ENCODE measurements at places on chromosomes 7 and 10.

GRCh38 chr10:61900829-61901792 is at the start of gene ARID5B:
Gene ARID5B (plus strand): TSS chr10:61901699. CDS start chr10:61901710, 11 bp downstream.
- peak; percentile 90 for DNase-seq

- no peak for DNase-seq
Measured at GRCh38 chr7:159083001-159083697, 61.5 kb downstream of the VIPR2 start.

GRCh38 chr10:34581801-34582532 is 233.1 kb downstream of the PARD3 start:
- no peak for DNase-seq

DNA sequence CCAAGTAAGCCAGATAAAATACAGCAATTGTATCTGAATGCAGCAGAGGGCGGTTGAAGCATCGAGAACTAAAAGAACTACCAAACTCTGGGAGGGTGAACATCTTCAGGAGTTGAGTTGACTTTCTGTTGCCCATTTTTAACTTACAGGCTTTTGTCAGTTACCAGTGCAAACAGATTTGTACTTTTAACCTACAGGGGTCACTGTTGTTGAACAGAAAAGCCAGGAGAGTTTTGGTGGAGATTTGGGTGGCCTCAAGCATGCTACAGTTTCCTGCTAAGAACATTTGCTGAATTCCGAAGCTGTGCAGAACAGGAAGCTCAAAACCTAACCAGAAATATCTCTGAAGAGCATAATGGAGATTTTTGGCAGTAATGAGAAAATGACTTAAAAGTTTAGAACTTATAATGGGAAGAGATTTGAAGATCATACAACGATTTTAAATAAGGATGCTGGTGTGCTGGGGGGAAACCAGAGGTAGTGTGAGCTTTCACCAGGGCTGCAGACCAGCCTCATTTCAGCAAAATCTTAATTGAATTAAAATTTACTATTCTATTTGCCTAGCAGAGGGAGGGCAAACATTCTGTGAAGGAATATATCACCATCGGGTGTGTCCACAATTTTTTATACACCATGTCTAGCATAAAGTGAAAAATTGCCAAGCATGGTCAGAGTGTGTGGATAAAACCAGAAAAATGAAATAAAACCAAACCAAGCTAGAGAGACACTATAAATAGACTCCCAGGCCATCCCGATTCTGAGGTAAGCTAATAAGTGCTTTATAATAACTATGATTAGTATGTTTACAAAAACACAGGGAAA is 208.6 kb upstream of the CCDC6 start:
- peak; percentile 86 for DNase-seq

DNA sequence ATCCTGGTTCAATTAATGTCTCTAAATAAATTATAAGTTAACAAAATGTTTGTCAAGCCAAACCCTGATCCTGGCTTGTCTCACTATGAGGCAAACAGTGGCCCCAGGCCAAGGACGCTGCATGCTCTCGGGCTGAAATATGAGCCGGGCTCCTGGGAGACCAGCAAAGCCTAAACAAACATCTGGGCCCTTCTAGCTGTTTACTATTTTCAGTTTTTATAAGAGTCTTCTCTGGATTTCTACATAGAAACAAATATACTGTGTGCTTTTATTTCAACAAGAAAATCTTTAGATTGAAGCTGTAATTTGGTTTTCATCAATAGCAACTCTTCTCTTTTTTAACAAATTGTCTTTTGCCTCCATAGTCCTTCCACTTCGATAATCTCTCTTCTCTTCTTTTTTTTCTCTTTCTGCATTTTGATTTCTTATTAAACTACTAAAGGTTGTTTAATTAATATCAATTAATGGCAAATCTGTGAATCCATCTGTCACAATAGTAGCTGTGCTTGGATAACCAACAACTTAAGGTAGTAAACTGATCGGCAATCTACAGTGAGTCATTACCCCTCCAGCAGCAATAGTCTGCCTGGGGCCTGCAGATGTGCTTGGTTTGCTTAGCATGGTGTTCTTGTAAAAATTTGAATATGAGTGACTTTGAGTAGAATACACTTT is 83.3 kb upstream of the DNAJC1 start:
- peak; percentile 10 for DNase-seq

DNA sequence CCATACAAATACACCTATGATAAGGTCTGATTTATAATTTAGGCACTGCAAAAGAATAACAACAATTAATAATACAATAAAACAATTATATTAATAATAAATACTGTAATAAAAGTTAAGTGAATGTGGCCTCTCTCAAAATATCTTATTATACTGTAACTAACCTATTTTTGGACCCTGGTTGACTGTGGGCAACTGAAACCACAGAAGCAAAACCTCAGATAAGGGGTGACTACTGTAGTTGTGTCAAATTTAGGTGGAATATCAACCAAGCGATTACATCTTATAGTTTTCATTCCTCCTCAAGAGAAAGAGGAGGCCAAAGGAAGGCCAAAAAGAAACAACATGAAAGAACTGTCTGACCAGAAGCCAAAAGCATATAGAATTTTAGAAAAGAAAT is 103.9 kb downstream of the SKAP2 start:
- DNase-seq = no peak

- DNase-seq = no peak
Measured at GRCh38 chr7:90749774-90750173, 153.7 kb downstream of the CDK14 start.

- no peak for DNase-seq
Measured at GRCh38 chr10:36738738-36739431, 386.5 kb upstream of the ANKRD30A start.

DNA sequence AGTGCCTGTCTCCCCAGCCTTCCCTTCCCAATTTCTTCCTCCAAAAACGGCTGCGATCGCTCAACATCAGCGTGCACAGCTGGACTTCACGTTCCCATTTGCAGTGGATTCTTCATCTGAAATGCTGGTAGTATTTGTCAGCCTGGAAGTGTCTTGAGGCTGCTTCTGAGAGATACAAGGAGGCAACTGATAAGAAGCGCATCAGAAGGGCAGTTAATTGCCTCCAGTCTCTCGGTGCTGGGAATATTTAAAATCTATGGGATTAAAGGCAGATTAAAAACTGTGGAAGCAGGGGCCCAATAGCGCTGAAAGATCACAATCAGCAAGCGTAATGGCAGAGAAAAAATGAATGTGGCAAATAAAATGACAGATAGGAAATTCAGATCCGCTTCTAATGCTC is 450.0 kb downstream of the GATA3 start:
- DNase-seq = no peak

- no peak for DNase-seq
Measured at GRCh38 chr7:18132811-18133210, 105.2 kb upstream of the PRPS1L1 start.

- DNase-seq = peak; percentile 71
Measured at GRCh38 chr10:104501864-104502579, 139.1 kb upstream of the SORCS3 start.

GRCh38 chr10:67242528-67242927 is 316.7 kb downstream of the LRRTM3 start:
- DNase-seq = no peak

DNA sequence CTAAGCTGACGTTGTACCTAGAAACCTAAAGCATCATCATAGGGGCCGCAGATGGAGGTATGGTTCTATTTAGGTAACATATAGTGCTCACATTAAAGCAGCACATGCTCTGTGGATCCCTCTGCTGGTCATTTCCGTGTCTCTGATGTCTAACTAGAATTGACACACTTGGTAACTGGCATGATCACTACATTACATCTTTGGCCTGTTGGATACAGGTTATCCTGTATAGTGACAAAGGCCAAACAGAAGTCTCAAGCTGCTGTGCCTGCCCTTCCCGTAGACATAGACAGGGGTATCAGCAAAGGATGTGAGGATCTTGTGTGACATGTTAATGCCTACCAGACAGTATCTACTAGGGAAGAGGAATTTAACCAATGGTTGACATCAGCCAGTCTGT is 51.2 kb downstream of the KIF5B start:
- peak; percentile 76 for DNase-seq

DNA sequence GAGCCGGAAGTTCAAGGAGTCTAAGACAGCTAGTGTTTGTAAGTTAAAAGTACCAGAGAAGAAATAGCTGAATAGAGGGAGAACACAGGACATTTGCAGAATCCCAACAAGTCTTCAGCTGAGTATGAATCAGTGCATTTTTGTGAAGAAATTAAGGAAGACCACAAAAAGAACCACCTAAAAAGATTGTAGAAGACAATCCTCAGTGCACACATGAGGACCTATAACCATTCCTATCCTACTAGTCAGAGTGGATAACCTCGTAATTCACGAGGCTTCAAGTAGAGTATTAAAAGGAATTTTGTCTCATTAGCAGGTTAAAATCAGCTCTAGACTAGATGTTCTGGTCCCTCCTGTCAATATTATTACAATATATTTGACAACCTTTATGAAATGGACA is 295.4 kb upstream of the KAT6B start:
- no peak for DNase-seq

- no peak for DNase-seq
Measured at GRCh38 chr10:44950326-44951225, 9.0 kb upstream of the RASSF4 start.

GRCh38 chr7:22444181-22444971 is 55.6 kb downstream of the STEAP1B start:
- peak; percentile 68 for DNase-seq

DNA sequence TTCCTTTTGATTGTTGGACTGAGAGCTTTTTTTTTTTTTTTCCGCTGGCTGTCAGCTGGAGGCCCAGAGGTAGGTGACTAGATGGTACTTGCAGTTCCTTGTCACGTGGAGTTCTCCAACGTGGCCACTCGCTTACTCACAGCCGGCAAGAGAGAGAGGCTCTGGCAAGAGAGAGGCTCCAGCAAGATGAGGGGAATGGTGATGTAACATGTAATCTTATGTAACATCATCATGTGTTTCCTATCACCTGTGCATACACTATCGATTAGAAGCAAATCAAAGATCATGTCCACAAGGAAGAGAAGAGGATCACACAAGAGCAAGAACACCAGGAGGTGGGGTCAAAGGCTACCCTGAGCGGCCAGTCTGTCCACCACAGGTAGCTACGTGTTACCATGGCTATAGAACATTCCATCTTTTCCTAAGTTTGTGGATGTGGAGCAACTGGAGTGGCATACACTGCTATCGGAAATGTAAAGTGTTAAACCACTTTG is 4.0 kb upstream of the BORCS7 start:
- no peak for DNase-seq

- DNase-seq = no peak
Measured at GRCh38 chr10:43979551-43979950, 330.9 kb upstream of the ZNF32 start.

- DNase-seq = no peak
Measured at GRCh38 chr10:70851597-70852475, 36.1 kb downstream of the SGPL1 start.

GRCh38 chr7:14065286-14065685 is 75.8 kb upstream of the ETV1 start:
- DNase-seq = no peak

- peak; percentile 38 for DNase-seq
Measured at GRCh38 chr10:24952143-24952706, at the start of gene PRTFDC1. Gene PRTFDC1 (minus strand): TSS chr10:24952606. CDS start chr10:24952575, 31 bp downstream.

GRCh38 chr7:5063698-5064097 is 18.0 kb downstream of the RBAK start:
- DNase-seq = no peak

GRCh38 chr10:128045833-128046120 is 80.4 kb downstream of the MKI67 start:
- no peak for DNase-seq

DNA sequence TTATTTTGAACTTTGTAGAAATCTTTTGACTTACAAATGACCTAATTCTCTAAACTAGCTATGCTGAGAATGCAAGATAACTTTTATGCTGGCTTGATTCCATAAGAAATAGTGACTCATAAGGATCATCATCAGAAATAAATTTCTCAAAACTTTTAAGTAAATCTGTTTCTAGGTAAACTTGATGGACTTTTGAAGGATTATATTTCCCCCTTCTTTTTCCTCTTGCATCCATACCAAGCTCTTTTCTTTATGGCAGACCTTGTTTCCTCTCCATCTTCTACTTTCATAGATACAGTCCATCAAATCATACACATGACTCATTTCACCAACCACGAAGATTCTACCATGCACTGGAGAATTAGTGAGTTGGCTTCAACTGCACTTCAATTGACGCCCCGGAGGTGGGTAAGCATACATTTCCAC is 336.3 kb downstream of the KCNMA1 start:
- DNase-seq = no peak

DNA sequence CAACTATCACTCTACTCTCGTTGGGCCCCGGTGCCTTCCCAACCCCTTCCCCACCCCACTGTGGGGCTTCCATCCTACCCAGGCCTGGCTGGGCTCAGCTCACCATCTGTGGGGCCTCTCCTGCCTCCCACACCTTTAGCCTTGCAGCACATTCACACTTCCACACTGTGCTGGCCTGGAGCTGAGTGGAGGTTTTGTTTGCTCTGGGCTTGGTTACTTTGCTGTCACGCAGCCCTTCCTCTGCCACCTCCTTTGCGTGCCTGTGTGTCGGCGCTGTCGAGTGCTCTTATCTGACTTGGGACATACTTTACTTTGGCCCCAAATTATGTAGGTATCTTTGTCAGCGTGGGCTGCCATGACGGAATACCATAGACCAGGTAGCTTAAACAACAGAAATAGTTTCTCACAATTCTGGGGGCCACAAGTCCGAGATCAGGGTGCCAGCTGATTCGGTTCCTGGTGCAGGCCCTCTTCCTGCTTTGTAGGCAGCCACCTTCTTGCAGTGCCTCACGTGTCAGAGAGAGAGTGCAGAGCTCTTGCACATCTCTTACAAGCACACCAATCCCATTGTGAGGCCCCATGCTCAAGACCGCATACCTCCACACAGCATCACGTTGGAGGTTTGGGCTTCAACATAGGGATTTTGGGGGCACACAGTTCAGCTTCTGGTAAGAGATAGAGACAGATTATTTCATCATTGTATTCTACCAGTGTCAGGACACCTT is 89.0 kb downstream of the CUL1 start:
- DNase-seq = no peak

DNA sequence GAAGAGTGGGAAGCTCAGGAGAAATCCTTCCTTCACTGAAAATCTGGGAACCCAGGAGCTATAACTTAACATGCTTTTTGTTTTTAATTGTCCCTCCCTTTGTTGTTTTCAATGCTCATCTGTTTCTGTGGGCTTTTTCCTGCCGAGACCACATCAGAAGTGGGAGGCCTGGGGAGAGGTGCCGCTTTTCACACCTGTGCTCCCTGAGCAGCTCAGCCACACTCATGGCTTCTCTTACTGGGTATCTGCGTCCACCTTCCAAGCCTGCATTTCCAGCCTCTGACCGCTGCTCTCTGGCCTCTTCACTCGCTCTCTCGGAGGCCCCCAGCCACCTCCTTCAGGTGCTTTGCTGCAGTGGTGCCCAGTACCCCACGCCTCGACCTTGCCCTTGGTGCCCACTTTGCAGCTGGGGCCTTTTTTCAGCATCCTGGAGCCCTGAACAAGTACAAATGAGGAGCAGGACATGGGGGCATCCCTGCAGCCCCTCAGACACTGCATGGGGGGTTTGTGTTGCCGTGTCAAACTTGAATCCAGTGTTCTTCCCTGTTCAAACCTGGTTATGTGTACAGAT is 9.9 kb downstream of the C7orf57 start:
- DNase-seq = no peak

- DNase-seq = peak; percentile 48
Measured at GRCh38 chr7:134690016-134690415, 43.4 kb downstream of the BPGM start.

GRCh38 chr7:154720016-154720415 is 282.9 kb downstream of the PAXIP1 start:
- no peak for DNase-seq
